Heart right ventricle (tissue), 16 donors: ENCODE measurements at places on chromosomes 6 and 20. TPM values are rescaled to one million over a fixed set of nuclear protein-coding genes. Genes with fewer than 3 reads are reported as not detected.

DNA sequence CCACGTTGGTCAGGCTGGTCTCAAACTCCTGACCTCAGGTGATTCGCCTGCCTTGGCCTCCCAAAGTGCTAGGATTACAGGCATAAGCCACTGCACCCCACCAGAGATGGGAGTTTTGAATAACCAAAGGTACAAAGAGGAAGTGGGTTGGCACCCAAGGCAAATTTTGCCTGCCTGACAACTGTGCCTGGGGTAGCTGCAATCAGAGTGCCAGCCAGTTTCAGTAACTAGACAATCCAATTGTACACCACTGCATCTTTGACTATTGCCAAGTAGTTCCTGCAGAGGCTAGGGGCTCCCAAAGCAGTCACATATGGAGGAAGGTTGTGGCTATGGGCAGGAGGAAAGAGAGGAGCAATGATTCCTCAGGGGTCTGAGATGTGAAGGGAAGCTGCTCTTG is 16.6 kb downstream of the ZC3H12D start:
- no peaks in the 10 kb centered on the region for H3K4me1 ChIP-seq
- no peak overlapping the region for H3K4me3 ChIP-seq
- no peak overlapping the region for H3K27ac ChIP-seq
- no peaks in the 10 kb centered on the region for H3K36me3 ChIP-seq
- no peak for DNase-seq
- peaks cover 32% of the 10 kb centered on the region for H3K27me3 ChIP-seq

GRCh38 chr6:47944846-47945245 is 163.0 kb downstream of the OPN5 start:
- no peak overlapping the region for H3K4me3 ChIP-seq
- no peak overlapping the region for H3K27ac ChIP-seq
- no peaks in the 10 kb centered on the region for H3K4me1 ChIP-seq
- no peaks in the 10 kb centered on the region for H3K36me3 ChIP-seq
- H3K27me3 ChIP-seq: no peaks in the 10 kb centered on the region

GRCh38 chr6:45838451-45838850 is 177.2 kb downstream of the CLIC5 start:
- H3K4me3 ChIP-seq: no peak overlapping the region
- no peak for DNase-seq
- H3K36me3 ChIP-seq: no peaks in the 10 kb centered on the region

- peaks cover 32% of the 10 kb centered on the region for H3K4me1 ChIP-seq
- no peak overlapping the region for H3K4me3 ChIP-seq
- H3K36me3 ChIP-seq: no peaks in the 10 kb centered on the region
- peak overlapping the region; percentile 14 for H3K27ac ChIP-seq
- no peak for DNase-seq
Measured at GRCh38 chr20:45836841-45837240, 3.2 kb downstream of the SNX21 start.

DNA sequence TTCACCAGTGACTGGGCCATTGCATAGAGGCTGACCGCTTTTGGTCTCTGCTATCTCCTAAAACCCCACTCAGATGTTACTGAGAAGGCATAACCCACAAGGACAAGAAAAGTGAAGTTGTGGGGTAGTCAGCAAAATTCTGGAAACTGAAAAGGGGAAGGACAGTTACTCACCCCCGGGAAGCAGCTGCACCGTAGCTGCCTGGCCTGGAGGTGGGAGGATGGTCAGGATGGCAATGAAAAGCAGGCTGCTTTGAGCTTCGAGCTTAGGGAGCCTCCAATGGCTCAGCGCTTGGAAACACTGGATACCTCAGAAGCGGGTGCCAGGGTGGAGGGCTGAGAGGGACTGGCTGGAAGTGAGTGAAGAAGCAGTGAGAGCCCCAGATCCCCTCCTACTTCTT is 56.0 kb downstream of the KCNK5 start:
- no peaks in the 10 kb centered on the region for H3K27me3 ChIP-seq
- no peaks in the 10 kb centered on the region for H3K4me1 ChIP-seq
- H3K27ac ChIP-seq: no peak overlapping the region
- H3K4me3 ChIP-seq: no peak overlapping the region
- H3K36me3 ChIP-seq: no peaks in the 10 kb centered on the region
- no peak for DNase-seq

DNA sequence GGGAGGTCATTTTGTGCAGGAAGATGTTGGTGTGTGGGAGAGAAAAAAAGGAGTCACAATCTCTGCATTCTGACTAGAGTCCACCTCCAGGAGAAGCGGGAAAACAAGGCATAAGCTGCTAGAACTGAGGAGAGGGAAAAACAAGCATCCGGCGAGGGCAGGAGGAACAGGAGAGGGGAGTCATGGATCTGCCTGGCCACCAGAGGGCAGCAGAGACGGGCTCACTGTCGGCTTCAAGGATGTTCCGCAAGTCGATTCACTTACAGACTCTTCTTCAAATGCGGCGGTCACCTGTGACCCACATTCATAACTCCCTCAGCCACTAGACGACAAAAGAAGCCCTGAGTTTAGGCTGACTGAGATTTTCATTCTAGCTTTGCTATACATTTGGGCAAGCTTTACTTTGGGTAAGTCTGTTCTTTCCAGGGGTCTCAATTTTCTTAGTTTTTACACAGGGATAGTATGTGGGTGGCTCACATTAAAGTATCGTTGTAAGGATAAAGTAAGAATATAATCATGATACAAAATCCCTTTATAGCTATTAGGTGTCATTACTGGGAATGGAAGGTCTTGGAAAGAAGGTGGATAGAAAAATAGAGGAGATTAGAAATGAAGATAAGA is 6.6 kb upstream of the BTNL2 start:
- H3K4me1 ChIP-seq: peaks cover 4% of the 10 kb centered on the region
- H3K36me3 ChIP-seq: no peaks in the 10 kb centered on the region
- H3K4me3 ChIP-seq: no peak overlapping the region
- peaks cover 74% of the 10 kb centered on the region for H3K27me3 ChIP-seq
- DNase-seq: peak; percentile 84

GRCh38 chr20:48684501-48685041 is 143.2 kb downstream of the PREX1 start:
- H3K27me3 ChIP-seq: no peaks in the 10 kb centered on the region
- H3K4me1 ChIP-seq: peaks cover 24% of the 10 kb centered on the region
- H3K4me3 ChIP-seq: no peak overlapping the region
- no peak for DNase-seq
- H3K27ac ChIP-seq: no peak overlapping the region

- no peak overlapping the region for H3K4me3 ChIP-seq
- no peak for DNase-seq
- no peaks in the 10 kb centered on the region for H3K4me1 ChIP-seq
Measured at GRCh38 chr20:43446361-43446879, 11.3 kb upstream of the SRSF6 start.

GRCh38 chr20:36467076-36467999 is 74.0 kb upstream of the MYL9 start:
- no peaks in the 10 kb centered on the region for H3K36me3 ChIP-seq
- no peaks in the 10 kb centered on the region for H3K27me3 ChIP-seq
- DNase-seq: peak; percentile 65

GRCh38 chr6:169224185-169224695 is 29.4 kb downstream of the THBS2 start:
- H3K4me1 ChIP-seq: no peaks in the 10 kb centered on the region
- DNase-seq: no peak
- H3K27me3 ChIP-seq: peaks cover 4% of the 10 kb centered on the region
- H3K4me3 ChIP-seq: no peak overlapping the region
- peaks cover 5% of the 10 kb centered on the region for H3K36me3 ChIP-seq

Gene CEP85L
- total RNA-seq: 9.5 TPM

- no peak for DNase-seq
- no peak overlapping the region for H3K4me3 ChIP-seq
- peaks cover 75% of the 10 kb centered on the region for H3K36me3 ChIP-seq
Measured at GRCh38 chr6:144462058-144462457, 176.9 kb downstream of the UTRN start.

DNA sequence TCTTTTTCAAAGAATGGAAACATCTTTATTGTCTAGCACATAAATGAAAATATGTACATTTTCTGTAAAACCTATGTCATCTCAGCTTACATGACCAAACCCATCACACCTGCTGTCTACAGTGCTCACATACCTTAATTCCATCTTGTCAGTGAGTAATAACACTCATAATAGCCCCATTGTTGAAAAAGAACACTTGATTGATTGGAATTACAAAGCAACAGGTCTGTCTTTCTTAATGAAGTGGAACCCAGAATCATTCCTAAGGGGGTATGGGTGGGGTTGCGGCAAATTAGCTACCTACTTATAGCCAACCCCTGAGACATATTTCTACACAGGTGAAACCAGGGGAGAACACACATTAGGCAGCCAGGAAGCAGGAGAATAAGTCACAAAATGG is 20.2 kb downstream of the ADGRF4 start:
- H3K4me1 ChIP-seq: no peaks in the 10 kb centered on the region
- H3K27ac ChIP-seq: no peak overlapping the region
- H3K36me3 ChIP-seq: no peaks in the 10 kb centered on the region

GRCh38 chr20:2398449-2398848 is 17.7 kb downstream of the TGM6 start:
- H3K4me1 ChIP-seq: no peaks in the 10 kb centered on the region
- DNase-seq: no peak
- H3K4me3 ChIP-seq: no peak overlapping the region
- no peaks in the 10 kb centered on the region for H3K27me3 ChIP-seq

DNA sequence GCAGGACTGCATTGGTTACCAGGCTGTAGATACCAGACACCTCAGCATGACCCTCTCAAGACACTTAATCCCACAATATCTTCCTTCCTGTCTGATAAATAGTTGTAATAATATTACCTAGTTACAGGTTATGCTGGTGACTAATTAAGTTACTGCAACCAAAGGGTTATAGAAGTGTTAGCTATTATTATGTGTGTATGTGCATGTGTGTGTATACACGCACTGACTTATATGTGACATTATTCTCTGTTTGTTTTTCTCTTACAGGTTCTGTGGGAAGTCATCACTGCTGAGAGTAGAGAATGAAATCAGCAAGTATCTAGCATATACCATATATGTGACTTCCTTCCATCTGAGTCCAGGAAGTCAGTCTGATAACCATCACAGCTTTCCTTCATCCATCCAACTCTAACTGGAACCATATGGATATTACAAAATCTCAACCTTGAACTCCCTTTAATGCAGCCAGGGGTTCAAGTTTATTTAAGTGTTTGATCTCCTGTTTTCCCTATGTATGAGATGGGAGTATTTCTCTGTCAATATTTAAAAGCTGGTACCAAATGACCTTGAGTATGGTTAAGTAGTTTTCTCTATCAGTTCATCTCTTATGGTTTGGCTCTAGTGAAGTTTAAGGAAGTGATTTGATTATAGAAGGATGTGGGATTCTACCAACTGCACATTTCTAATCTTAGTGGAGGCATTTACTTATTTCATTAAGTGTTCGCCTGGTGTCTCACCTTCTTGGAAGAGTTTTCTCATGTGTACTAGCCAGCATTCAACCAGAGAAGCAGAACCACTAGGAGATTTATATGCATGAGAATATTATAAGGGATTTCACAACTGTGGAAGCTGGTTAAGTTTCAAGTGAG is 313.2 kb downstream of the HIVEP2 start:
- DNase-seq: no peak
- H3K27me3 ChIP-seq: no peaks in the 10 kb centered on the region
- H3K36me3 ChIP-seq: no peaks in the 10 kb centered on the region
- H3K4me3 ChIP-seq: no peak overlapping the region

- no peak for DNase-seq
- no peaks in the 10 kb centered on the region for H3K36me3 ChIP-seq
- H3K27ac ChIP-seq: no peak overlapping the region
- no peaks in the 10 kb centered on the region for H3K4me1 ChIP-seq
- no peaks in the 10 kb centered on the region for H3K27me3 ChIP-seq
- no peak overlapping the region for H3K4me3 ChIP-seq
Measured at GRCh38 chr6:86203044-86203443, 560.4 kb upstream of the SYNCRIP start.

Gene CSE1L
- total RNA-seq: 43.1 TPM

DNA sequence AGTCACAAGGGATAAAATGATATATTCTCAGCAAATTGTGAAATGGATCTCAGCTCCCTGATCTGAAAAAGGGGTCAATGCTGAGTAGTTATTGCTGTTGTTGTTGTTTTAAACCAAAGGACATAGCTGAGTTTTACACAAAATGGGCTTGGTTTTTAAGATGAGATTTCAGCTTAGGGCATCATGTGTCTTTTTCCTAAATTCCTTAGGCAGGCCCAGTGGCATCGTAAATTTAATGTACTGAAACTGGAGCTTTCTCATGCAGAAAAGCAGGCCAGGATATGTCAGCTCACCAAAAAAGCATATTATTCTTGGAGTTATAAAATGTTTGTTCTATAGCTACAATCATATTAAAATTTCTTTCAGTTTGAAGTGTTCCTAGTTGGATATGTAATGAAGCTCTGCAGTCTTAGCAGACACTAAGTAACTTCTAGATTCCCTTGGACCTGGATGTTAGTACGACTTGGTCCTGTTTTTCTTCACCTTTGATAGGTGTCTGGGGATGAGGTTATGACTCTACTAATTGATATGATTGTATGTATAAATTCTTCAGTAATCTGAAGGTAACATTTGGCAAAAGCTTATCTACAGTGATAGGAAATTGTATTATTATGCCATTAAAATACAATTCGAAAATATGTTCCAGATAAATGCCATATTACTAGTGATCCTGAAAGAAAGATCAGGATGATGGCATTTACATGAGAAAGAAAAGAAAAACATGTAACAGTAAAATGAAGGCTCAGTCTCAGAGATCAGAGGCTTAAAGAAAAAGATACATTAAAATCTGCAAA is 663.3 kb downstream of the RFPL4B start:
- no peaks in the 10 kb centered on the region for H3K36me3 ChIP-seq
- H3K27ac ChIP-seq: no peak overlapping the region
- no peaks in the 10 kb centered on the region for H3K4me1 ChIP-seq
- H3K4me3 ChIP-seq: no peak overlapping the region
- no peaks in the 10 kb centered on the region for H3K27me3 ChIP-seq

Gene GINS1
- 0.44 TPM for total RNA-seq

DNA sequence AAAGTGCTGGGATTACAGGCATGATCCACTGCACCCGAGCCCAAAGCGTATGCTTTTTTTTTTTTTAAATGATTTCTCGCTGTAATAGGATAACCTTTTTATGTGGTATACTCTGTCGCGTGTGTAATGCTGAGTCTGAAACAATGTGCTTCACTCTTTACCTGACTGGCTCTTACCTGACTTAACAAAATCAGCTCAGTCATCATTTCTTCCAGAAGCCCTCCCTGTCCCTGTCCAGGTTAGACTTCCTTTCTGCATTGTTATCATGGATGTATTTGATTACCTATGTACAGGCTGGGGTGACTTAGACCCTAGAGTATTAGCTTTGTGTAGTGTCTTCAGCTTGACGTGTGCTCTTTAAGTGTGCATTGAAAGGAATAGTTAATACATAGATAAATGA is 67.1 kb downstream of the NCOA7 start:
- no peak overlapping the region for H3K27ac ChIP-seq
- H3K27me3 ChIP-seq: no peaks in the 10 kb centered on the region
- H3K36me3 ChIP-seq: no peaks in the 10 kb centered on the region
- DNase-seq: no peak
- no peak overlapping the region for H3K4me3 ChIP-seq
